Stimulated activated naive CD4-positive, alpha-beta T cell treated with Interleukin-2 at 50 U/mL for 16 hours (primary cell): ENCODE measurements at places on chromosomes 11 and 22.

GRCh38 chr11:58503361-58503856 lies 4.5 kb downstream of the OR5B21 start:
- DNase-seq: no peak

DNA sequence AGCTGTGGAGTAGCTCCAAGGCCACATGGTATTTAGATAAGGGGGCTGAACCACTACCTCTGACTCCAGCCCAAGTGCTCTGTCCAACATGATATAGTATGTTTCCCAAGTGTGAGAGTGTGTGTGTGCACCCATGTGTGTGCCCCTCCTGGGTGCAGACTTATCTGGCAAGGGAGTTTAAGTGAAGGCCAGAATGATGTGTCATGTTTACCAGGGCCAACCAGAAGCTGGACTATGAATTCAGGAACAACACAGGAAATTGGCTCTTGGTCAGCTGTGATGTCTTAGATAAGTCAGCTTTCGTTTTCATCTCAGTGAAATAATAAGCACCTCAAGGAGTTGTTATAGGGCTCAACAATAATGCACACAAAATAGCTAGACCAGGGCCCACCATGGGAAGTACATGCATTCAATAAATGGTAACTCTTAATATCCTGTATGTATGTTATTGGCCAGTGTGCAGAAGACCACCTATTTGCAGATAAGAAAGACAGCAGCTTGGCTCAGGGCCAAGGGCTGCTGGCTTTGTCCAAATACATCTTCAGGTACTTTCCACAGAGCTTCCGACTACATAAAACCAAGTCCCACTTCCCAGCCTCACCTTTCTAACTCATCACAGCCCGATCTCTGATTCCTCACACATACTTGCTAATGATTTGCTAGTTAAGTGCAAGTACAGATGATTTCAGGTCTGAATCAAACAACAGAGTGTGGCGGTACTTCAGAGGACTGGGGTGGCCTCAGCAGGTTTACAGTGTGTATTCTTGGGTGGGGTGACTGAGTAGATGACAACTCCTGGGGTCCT lies 120.9 kb downstream of the ME3 start:
- DNase-seq: no peak

DNA sequence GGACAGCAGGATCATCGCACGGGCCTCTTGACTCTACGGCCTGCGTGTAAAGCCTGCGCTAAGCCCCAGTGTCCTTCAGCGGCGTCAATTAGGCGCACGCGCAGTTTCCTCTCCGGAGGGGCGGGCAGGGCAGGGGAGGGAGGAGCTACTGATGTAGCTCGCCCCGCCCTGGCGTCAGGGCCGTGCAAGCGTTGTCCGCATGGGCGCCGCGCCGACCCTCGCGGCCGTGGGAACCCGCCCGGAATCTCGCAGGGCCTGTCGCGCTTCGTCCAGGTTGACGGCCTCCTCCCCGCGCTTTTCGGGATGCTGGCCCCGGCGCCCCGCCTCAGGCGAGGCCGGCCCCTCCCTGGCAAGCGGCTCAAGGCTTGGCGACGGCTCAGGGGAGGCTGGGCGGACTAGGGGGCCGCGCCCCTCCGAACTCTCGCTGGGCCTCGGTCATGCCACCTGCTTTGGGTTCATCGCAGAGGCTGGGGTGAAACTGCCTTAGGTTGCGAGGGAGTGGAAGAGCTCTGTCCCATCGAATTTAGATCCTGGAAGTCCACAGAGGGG lies 61.1 kb downstream of the ST3GAL4 start:
- DNase-seq: peak; percentile 57

DNA sequence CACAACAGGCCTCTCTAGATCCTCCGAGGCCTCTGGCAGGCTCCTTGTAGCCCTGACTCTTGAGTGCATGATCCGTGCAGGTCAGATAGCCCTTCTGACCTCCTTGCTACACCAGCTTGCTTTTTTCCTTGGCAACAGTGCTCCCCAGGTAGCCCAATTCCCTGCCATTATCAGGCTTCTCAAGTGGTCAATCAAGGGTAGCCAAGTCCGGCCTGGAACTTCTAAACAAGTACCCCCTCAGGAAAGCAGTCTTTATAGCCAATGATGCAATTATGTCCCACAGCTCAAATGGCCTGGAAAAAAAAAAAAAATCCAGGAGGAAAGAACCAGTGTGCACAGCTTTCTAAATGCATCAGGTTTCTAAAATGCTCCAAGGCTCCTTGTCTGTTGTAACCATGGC lies 59.8 kb downstream of the TENM4 start:
- no peak for DNase-seq

DNA sequence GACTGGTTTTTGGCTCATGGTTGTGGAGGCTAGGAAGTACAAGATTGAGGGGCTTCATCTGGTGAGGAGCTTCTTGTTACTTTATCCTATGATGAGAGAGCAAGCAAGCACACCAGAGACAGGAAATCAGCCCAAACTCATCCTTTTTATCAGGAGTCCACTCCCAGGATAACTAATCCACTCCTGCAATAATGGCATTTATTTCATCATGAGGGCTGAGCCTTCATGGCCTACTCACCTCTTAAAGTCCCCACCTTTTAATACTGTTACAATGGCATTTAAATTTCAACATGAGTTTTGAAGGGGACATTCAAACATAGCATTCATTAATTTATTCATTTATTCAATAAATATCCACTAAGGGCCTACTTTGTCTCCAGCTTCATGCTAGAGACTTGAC lies 60.9 kb downstream of the PARVA start:
- DNase-seq: no peak

GRCh38 chr22:31284281-31285155 lies 7.8 kb downstream of the PIK3IP1 start:
- no peak for DNase-seq

- no peak for DNase-seq
Measured at GRCh38 chr22:24390576-24390975, 36.8 kb upstream of the ADORA2A start.

DNA sequence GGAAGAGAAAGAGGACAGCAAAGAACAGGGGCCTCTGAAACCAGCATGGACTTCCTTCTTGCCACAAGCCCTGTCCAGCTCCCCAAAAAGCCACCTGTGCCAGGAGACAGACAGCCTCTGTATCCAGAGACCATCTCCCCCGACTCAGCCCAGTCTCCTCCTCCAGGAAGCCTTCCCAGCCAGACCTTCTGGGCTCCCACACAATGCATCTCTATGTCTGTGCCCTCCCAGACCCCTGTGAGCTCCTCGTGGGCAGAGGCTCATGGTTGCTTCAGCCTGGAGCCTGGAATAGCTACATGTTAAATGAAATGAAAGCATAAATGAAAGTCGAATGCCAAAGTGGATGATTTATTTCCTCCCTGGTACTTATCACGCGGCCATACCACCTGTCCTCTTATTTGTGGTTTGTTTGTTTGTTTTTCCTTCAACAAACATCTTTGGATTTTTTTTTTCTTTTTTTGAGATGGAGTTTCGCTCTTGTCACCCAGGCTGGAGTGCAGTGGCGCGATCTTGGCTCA lies 7.3 kb upstream of the ARAP1 start:
- DNase-seq: no peak

DNA sequence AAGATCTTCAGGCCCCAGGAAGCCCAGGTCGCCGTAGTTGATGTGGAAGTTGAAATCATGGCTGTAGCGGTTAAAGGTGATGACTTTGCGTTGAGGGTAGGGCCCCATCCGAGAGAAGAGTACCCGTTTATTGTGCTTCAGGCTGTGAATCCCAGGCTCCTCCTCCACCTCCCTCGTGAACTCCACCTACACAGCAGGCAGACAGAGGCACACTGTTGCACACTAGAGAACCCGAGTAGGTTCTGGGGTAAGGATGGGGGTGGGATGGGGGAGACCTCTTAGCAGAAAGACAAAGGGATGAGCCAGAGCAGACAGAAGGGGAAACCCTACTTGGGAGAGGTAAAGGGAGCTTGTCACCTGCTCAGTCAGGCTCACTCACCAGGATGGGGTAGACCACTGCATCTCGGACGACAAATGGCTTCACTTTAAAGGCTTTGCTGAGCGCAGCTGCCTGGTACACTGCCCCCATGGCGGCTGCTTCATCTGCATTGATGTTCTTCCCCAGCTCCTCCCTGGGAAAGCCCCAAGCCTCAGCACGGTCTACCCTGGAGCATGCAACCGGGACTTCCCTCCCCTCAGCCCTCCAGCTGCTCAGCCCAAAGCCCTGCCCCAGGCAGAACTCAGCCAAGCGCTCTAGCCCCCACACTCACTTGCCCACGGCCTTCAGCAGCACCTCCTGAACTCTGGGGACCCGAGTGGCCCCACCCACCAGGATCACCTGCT lies 5.4 kb downstream of the HYOU1 start:
- DNase-seq: peak; percentile 28

- DNase-seq: no peak
Measured at GRCh38 chr22:45303181-45303580, 6.6 kb upstream of the FAM118A start.

DNA sequence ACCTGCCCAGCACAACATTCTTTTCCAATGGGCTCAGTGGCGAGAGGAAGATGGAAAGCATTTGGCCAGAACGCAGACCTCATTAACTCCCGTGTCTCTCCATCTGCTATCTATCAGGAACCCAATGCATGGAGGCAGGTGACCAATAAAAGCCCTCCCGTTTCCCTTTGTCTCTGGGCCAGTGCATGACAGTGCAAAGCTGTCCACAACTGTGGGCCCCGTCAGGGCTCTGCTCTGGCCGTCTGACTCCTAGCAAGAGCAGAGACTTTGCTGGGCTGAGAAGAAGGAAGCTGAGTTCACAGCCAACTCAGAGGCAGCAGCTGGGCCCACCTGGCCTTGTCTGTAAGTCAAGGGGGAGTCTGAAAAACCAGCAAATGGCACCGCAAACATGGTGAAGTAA lies 177.8 kb downstream of the TENM4 start:
- DNase-seq: no peak

DNA sequence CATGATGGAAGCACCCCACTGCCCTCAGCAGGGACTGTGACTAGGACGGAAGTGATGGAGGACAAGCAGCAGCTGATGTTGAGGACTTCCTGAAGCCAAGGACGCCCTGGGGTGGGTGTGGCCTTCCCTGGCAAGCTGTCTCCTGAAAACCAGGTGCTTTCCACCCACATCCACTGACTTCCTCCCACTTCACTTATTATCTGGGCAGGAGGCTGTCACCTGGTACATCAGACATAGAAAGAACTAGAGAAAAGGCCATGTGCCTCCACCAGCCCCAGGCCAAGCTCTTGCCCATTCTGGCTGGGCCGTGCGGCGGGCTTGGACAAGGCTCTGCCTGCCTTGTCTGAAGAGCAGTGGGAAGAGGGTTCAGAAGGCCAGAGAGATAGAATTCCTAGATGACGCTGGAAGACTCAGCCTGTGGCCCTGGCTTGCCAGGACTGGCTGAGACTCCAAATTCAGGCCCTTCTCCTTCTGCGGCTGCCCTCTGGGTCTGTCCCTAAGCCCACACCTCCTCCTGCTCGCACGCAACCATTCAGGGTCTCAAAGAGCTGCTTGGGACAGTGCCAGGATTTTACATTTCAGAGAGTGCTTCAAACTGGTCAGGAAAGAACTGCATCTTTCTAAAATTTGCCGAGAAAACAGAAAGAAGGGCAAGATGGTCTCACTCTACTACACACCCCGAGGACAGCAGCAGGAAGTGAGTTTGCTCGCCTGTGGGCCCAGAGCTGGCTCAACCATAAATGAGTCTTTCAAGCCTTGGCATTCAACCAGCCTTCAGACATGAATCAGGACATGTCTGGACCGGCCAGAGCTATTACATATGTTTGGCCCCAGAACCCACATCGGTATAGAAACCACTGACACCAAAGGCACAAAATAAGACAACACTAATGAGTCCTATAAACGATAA lies 13.3 kb downstream of the ARHGAP1 start:
- no peak for DNase-seq

DNA sequence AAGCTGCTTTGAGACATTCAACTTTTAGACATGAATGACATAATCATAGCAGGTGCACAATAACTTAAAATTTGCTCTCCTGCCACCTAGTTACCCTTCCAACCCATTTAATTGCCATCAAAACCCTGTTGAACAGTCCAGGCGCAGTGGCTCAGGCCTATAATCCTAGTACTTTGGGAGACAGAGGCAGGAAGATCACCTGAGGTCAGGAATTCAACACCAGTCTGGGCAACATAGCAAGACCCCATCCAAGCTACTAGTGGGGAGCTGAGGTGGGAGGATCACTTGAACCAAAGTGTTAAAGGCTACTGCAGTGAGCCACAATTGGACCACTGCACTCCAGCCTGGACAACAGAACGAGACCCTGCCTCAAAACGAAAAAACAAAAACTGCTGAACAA lies 4.0 kb upstream of the PHF21A start:
- DNase-seq: no peak

- DNase-seq: peak; percentile 17
Measured at GRCh38 chr11:14300661-14301304, 58.2 kb downstream of the RRAS2 start.
